Keratinocyte (primary cell): ENCODE measurements at places on chromosomes 5 and 9. TPM values are rescaled to one million over a fixed set of nuclear protein-coding genes. Genes with fewer than 3 reads are reported as not detected.

GRCh38 chr9:133836001-133836758 lies 98.0 kb upstream of the SARDH start:
- DNase-seq: no peak

GRCh38 chr9:18129809-18130334 lies 344.1 kb upstream of the ADAMTSL1 start:
- DNase-seq: no peak

AFF4 gene
- 44.9 to 66.9 TPM (median 51.3 TPM) in 3 replicates for polyA plus RNA-seq

COL23A1 gene
- polyA plus RNA-seq: 0.05 TPM in 1 of 3 replicates, not detected in the others

DNA sequence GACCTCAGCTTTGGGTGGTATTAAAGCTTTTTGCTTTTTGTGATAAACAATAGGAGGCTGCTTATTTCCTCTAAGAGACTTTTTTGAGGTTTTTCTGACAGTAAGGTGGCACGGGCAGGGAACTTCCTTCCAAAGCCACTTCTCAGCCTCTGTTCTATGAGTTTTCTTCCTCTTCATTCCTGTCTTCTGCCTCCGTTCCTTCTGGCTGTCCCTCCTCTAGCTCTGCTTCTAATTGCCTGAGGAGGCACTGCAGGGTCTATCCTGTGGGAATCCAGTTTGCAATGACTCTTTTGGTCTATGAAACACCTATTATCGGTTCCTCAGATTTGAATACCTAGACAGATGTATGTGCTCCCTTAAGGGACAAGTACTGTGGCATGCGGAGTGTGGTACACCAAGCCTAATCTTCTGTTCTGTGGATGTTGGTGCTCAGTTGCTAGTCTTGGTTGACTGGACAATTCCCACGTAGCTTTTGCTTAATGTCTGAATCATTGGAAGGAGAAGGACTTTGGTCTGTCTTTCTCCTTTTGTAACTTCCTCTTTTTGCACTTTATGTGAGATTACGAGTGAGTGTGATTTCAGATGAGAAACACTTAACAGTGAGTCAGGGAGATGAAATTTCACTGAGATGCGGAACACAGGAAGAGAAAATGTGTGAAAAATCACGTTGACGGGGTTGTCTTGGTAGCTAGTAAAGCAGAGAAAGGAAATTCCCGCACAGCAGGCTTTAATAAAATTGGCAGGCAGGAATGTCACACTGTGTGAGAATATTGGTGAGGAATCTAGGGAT lies 305.2 kb downstream of the EFNA5 start:
- no peak for DNase-seq

LMX1B gene
- 0.24 to 0.59 TPM (median 0.54 TPM) in 3 replicates for polyA plus RNA-seq

DNA sequence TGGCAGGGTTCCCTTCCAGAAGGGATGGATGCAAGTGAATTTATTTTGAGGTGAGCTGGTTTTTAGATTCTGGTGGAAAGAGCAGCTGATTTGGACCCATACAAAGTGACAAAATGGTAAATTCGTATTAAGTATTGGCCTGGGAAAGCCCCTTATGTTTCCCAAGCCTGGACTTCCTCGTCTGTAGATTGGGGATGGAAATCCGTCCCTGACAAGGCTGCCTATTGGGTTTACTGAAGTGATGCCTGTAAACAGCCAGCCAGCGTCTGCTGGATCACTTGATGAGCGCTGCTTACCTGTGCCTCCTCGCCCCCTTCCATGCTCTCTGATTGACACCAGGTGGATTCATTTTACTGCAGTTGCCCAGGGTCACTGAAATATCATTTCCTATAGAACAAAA lies 233.8 kb downstream of the GADD45G start:
- no peak for DNase-seq

DNA sequence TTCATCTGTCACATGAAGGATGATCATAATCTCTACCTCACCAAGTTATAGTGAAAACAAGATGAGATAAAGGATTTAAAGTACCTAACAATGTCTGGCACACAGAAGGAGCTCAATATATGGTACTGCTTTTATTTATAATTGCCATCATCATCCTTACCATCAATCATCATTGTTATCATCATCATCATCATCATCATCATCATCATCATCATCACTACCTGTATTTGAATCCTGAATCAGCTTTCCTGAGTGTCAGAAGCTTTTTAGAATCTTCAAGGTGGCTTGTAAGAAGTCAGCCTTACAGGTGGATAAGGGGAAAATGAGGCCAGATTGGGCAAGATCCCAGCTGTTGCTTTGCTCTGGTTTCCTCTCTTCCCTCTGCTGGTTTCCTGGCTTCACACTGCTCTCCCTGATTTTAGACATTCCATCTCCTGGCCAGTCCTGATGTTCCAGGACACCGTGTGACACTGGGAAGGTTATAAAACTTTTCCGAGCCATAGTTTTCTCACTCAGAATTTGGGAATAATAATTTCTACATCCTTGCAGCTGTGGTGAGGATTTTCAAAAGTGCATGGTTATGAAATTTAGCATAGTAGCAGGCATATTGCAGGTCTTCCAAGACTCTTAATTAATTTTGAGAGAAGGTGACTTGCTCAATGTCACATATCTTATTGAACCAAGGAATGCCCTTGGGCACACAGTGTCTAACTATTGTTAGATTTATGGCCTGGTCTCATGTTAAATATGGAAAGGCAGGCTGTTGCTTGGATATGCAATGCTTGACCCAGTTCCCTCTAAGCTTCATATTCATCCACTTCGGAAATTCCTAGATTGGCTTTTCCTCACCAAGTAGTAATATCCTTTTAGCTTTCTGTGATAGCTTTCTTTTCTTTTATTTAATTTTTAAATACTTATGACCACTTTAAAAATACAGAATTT lies 160.7 kb downstream of the TMEM38B start:
- no peak for DNase-seq

SELENOP gene
- 10.4 to 30.6 TPM (median 11.2 TPM) in 3 replicates for polyA plus RNA-seq

- no peak for DNase-seq
Measured at GRCh38 chr9:121666294-121666693, 14.9 kb downstream of the DAB2IP start.

DNA sequence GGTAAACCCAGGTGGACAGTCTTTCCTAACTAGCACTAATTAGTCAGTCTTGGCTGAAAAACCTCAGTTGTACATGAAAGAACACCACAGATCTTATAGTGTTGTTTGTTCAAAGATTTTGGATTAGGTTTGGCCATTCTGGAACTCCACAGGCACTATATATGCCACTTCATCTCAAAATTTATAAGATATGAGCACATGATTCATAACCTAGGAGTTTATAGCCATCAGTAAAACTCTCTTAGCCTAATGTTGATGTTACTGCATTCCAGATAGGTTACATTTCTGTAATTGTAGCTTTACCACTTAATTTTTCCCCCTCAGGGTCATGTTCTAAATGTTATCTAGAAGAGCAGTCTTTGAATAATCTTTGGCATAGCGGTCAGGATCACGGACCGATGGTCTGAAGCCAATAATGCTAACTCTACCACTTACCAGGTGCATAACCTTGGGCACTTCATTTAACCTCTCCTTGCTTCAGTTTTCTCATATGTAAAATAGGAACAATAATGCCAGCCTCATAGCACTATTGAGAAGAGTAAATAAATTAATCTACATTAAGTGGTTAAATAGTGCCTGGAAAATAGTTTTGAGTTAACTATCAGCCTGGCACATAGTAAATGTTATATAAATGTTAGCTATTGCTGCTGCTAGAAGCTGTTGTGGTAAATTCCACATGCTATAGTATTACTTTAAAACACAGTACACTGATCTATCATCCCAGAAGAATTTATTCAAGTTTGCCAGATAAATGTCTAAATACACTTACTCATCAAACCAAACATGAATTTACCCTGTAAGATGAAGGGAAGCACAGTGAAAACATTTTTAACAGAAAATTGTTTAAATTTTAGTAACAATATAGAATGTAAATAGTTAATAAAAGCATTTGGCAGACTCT lies 743.9 kb downstream of the NR2F1-AS1 start:
- DNase-seq: no peak

- DNase-seq: peak; percentile 42
Measured at GRCh38 chr5:113204525-113205161, 228.0 kb downstream of the DCP2 start.

DNA sequence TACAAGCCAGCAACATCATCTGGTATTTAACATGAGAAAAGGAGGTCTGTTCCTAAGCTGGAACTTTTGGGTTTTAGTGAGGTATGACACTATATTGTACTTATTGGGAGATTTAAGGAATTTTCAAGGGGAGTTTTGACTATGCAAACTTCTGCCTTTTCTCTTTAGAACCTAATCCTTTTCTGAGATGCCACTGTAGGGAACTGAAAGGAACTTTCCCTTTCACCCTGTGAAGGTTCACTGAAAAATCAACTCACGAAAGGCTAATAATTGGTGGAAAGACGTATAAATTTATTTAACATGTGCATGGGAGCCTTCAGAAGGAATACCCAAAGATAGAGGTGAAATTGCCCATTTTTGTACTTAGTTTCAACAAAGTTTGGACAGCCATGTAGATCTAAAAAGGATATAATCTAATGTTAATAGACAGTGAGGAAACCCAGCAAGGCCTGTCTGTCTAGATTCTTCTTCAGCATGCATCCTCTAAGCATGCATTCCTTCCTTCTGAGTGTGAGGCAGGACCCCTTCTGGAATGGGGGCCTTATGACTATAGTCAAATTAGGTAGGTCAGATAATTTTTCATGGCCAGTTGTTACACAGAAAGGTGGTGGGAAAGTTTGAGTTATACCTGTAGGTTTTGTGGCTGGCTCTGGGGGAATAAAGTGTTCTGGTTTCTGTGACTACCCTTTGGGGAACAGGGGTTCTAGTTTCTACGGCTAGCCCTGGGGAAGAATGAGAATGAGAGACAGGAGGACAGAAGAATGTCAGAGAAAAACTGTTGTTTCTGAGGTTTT lies 200.3 kb downstream of the C9orf152 start:
- no peak for DNase-seq

DNA sequence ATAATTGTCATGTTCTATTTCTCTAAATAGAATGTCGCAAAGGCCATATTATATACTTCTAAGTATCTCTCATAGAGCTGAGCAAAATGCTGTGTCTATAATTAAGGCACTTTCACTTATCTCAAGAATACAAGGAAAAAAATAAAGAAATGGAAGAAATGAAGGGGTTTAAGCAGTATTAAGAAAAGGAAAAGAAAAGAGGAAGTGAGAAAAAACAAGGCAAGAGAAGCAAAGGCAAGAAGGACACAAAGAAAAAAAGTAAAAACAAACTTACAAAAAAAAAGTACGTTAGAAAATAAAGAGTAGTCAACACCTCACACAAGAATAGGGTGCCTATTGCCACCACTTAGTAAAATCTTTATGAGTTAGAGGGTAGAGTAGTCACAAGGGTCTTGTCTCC lies 506.2 kb downstream of the GABRG2 start:
- no peak for DNase-seq

C7 gene
- polyA plus RNA-seq: not detected in 3 replicates

SHC3 gene
- 0.01 to 0.04 TPM (median 0.03 TPM) in 3 replicates for polyA plus RNA-seq

DNA sequence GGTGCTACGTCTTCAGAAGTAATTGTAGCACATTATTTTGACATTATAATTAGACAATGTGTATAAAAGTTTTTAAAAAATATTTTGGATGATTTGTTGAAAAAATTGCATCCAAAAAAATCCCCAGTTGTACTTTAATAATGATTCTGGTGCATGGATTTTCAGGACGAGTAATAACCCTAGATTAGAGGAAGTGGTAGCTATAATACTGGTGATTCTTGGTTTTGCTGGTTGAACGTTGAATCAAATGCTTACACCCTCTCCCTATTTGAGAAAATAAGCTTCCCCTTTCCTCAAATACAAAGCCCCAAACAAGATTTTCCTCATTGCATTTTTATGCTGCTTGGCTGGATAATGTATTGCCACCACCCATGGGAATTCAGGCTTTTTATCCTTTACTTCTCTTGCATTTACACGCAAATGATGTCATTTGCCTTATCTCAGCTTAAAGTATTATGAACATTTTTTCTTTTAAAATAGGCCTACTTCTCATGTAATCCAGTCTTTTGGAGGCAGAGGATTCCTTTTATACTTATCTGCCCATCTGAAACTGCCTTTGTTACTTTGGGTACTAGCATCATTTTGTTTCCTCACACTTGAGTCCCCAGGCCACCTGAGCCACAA lies 86.3 kb downstream of the UBE2R2 start:
- no peak for DNase-seq

GRCh38 chr9:122815544-122815943 lies 12.8 kb downstream of the PDCL start:
- DNase-seq: no peak

- DNase-seq: no peak
Measured at GRCh38 chr5:23269981-23270380, 237.4 kb upstream of the PRDM9 start.

DNA sequence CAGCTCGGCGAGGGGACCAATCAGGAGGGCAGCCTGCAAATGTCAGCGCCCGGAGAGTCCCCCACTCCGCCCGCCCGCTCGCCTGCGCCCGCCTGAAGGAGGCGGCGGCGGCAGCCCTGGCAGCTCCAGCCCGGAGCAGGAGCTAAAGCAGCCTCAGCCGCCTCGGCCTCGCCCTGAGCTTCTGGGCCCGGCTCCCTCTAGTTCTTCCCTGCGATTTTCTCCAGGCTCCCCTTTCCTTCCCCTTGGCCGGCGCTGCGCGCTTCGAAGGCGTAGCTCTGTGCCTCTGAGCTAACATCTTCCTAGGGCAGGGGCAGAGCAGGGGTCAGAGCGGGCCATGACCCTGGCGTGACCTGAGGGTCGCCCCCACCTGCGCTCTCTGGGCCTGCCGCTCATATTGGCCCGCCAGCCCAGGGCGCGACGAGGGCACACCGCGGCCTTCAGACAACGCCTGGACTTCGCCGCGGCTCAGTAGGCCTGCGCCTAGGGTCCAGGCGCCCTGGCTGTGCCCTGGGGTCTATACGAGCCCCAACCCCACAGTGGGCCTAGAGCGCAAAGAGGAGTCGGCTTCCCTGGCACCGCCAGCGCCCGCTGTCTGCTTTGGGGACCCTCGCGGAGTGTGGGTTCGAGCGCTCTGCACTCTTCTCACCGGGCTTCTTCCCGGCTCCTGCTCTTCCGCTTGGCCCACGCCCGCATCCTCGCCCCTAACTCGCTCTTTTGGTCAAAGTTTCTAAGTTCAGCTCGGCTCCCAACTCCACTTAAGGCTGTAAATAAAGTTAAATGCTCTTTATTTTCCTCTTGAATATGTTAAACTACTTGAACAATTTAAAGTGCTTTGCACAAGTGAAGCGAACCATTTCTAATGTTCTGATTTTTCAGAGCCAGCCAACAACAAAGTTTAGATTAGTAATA lies 504 bp upstream of the OTP start:
- no peak for DNase-seq

GRCh38 chr9:128619127-128619526 lies 37.5 kb downstream of the DYNC2I2 start:
- DNase-seq: no peak

DNA sequence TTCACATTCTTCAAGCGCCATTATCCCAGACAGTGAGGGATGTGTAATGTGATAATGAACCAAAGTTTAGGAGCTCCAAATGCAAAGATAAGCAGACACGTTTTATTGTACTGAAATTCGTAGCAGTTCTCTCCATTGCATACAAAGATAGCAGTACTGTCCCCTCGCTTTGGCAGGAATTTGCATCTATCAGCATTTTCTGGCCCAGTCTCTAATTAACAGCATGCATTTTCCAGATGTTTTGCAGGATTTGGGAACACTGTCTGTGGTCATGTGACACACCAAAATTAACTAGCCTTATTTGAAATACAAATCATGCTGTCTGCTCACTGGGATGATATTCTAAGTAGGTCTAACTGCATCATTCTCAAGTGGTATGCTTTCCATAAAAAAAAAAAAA lies 235.9 kb upstream of the TRPM3 start:
- no peak for DNase-seq

SLC34A1 gene
- polyA plus RNA-seq: 0.02 to 0.07 TPM (median 0.06 TPM) in 3 replicates

GRCh38 chr5:43227655-43228054 lies 35.6 kb downstream of the NIM1K start:
- DNase-seq: no peak
